ENCODE measurements at places on chromosomes 11 and 22. TPM values are rescaled to one million over a fixed set of nuclear protein-coding genes. Genes with fewer than 3 reads are reported as not detected.

GRCh38 chr11:111173221-111173620 lies 72.3 kb upstream of the POU2AF2 start:
- DNase-seq: no peak

DNA sequence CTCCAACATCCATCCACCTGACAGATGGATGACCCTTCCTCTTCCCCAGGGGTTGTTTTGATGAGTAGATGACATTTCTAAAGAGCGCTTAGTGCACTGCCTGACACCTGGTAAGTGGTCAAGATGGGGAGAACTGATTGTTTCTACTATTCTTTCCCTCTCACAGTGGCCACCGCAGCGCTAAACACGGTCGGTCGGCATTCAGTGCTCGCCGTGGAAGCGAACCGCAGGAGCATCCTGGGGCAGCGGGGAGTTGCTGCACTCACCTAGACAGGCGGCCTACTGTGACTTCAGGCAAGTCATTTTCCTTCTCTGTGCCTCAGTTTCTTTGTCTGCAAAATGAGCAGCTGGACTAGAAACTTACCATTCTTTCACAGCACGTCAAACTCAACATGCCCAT lies 5.0 kb upstream of the BEST1 start:
- DNase-seq: no peak

GRCh38 chr22:38270091-38270992 lies 2.5 kb downstream of the TMEM184B start:
- no peak for DNase-seq

DNA sequence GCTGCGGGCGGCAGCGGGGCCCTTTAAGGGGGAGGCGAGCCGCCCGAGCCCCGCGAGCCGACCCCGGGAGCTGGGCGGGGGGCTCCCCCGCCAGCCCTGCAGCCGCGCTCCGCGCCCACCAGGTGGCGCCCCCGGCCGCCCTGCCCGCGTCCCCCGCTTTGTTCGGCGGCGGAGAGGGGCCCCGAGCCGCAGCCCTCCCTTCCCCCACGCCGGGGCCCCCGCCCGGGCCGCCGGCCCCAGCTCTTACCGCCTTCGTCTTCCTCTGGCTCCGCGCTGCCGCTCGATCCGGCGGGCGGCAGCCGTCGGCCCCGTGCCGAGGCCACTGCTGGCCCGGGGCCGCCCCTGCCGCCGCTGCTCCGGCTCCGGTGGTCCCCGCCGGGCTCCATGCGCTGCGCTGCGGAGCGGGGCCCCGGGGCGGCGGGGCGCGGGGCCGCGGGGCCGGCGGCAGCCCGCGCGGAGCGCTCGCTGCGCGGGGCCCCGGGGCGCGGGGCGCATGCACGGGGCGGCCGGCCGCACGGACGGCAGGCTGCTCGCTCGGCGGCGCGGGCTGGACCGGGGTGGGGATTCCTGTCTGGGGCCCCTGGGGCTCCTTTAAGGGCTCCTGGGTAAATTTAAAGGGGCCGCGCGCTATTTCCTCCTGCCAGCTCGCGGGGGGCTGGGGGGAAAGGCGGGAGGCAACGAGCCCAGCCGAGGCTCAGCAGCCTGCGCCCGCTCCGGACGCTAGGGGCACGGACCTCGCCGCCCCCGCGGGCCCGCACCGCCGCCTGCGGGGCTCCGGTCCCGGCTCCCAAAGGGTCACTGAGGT lies at the start of gene ZFTA:
TSS of gene ZFTA (minus strand) at position 539 of the 805 bp plus-strand sequence. CDS start at position 386, 153 bp downstream.
- DNase-seq: peak; percentile 50

Gene MN1
- total RNA-seq: 3.9 TPM

Gene COX8A
- total RNA-seq: 461 TPM

Gene MYO7A
- total RNA-seq: 0.26 TPM

Data from MCF 10A (cell line).